Cerebellar cortex (tissue), 1 donor: ENCODE measurements at places on chromosomes 12 and 14.

DNA sequence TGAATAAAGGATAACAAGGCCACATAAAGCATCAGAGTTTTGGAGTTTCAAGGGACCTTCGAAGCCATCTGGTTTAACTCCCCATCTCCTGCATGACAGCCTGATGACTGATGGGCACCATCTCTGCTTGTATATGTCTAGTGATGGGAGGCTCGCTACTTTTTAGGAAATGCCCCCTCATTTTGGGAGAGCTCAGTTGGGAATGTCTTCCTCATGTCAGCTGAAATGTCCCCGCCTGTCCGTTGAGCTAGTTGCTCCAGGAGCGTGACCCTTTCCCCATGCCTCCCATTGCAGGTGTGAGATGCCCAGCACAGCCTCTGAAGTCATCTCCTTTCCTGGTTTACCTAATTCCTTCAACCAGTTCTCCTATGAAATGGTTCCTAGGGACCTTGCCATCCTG lies 69.6 kb upstream of the CAPRIN2 start:
- no peak for DNase-seq

DNA sequence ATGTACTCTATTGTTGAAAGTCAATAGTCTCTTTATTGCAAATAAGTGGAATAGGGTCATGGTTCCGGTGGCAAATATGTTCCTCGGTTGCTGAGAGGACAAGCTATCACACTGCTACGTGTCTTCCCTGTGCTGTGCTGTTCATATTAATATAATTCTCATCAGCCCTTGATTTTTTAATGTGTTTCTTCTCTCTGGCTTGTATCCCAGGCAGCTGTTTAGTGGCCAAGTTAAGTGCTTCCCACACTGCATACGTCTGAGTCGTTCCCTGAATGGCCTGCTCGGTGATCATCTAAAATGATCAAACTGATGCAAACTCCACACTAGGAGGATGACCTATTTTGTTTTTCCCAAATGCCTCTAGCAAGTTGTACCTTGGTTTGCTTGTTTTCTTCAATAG lies 186.4 kb downstream of the ANO6 start:
- no peak for DNase-seq

GRCh38 chr14:38003746-38004609 lies 203.7 kb upstream of the SSTR1 start:
- DNase-seq, result no peak

GRCh38 chr12:112170376-112170775 lies 45.0 kb downstream of the TRAFD1 start:
- DNase-seq, result no peak

DNA sequence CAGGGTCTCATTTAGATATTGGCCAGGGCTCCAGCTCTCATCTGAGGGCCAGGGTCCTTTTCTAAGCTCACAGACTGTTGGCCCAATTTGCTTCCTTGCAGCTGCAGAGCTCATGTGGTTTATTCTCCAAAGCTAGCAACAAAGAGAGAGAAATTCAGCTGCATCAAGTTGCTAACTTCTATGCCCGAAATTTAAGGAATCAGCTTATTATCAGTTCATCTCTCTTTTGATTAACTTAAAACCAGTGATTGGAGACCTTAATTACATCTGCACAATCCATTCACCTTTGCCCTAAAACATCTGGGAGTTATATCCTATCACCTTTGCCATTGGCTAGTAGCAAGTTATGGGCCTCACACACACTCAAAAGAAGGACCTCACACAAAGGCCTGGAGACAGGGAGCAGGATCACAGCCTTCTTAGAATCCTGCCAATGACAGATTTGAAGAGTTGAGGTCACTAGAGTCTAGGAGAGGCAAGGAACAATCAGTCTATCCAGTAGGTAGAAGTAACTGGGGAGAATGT lies 258.8 kb upstream of the GARIN6 start:
- no peak for DNase-seq

DNA sequence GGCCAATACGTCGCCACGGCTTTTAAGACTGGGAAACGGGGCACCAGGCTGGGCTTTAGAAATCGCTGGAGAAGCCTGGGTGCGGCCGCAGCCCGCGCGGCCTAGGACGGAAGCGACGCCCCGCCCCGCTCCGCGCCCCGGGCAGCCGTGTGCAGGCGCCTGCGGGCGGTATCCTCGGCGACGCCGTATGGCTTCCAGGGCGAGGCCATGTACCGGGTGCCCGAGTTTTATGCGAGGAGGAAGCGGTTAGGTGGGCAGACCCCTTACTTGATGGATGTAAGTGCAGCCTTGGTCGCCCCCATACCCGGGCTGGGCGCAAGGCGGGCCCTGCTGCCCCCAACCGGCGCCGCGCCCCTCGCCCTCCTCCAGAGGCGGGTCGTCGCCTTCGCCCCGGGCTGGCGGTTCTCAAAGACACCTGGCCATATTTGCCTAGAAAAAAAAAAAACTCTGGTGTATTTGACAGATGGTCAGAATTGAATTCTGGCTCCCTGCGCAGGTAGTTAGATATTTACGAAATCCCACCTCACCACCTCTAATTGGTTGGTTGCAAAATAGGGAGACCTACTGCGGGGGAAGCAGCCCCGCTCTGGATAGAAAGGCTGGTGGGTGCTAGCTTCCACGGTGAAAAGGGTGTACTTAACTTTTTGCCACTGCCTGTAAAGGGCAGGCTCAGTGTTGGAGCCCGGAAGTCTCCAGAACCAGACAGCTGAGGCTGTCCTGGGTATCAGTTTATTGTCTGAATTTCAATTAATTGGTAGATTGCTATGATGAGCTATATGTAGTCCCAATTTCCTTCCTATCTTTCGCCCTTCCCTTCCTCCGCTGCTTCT lies at the start of gene PPP1R36:
Gene PPP1R36, plus strand, starts transcription at position 171 of the 830 bp plus-strand sequence. Its CDS starts 37 bp downstream, at position 208.
- DNase-seq, result no peak

DNA sequence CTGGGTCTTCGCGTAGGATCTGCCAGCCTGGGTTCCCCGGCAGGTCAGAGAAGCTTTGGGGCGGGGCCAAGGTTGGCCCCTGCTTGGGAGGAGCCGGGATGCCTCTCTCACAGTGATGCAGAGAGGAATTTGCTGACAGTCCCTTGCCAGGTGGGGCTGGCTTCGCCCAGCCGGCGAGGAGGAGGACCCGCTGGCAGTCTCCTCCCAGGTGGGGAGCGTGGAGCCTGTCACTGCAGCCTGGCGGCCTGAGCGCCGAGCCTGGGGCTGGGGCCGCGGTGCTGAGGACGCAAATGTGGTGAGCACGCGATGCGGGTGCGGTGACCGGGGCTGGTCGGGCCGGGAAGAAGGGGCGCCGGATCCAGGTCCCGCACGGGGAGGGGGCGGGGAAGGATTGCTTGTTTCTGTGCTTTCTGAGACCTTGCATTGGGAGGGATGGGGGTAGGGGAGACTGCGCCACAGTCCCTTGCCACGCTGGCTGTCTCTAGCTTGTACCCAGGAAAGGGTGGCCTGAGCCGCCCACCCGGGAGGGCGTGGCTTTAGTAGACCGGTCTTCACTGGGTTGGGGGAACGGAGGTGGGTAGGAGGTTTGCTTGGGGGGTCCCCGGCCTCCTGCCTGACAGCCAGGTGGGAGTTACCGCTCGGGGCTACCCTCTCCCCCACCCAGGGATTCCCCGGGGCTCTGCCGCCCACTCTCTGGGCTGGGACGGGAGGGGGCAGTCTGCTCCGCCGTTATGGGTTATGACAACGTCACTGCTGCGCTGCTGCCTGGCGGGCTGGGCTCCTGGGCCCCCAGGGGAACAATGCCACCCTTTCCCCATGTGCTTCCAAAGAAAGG lies at the start of gene TMEM63C:
Gene TMEM63C, plus strand, starts transcription at position 196 of the 835 bp plus-strand sequence. CDS start 37,016 bp downstream, outside the sequence.
- DNase-seq, result peak; percentile 93

DNA sequence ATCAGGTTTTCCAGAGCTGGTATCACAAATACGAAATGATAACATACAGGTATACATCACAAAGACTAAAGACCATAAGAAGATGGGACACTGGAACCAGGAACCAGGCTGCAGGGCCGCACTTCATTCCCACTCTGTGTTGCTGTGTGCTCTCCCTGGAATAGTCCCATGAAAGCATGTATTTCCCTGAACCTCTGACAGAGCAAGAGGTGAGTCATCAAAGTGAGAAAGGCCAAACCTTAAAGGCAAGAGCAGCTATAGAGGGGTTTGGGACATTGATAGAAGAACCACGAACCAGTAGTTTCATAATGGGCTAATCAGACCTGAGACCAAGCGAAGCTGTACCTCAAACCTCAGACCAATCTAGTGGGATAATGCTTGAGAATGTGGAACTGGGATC lies 283.0 kb upstream of the PRKD1 start:
- DNase-seq, result no peak

- no peak for DNase-seq
Measured at GRCh38 chr12:8698879-8699278, 1.1 kb downstream of the RIMKLB start.

GRCh38 chr12:65740506-65740872 lies 83.8 kb upstream of the HMGA2 start:
- no peak for DNase-seq

DNA sequence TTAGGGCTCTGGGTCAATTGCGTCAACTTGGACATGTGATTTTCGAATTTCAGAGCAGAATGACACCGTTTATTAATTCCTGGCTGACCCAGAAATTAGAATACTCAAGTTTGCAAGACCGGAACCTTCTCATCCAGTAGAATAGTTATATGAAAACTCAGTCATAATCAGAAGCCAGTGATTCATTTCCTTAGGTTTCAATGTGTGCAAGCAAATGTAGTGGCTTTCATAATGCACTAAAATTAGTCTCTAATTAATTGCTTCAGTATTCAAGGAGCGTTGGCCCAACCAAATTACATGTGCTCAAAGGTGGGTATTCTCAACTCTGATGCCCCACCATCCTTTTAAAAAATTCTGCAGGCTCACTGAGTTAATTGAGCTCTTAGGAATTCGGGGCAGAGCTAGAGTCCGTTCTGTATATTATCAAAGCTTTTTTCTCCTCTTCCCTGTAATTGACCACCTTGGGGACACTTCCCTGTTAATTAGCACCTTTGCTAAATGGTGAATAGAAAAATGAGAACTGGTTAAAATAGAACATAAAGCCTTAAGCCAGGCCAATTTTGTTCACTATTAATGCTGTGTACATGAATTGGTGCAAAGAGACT lies 55.4 kb downstream of the DAO start:
- no peak for DNase-seq

DNA sequence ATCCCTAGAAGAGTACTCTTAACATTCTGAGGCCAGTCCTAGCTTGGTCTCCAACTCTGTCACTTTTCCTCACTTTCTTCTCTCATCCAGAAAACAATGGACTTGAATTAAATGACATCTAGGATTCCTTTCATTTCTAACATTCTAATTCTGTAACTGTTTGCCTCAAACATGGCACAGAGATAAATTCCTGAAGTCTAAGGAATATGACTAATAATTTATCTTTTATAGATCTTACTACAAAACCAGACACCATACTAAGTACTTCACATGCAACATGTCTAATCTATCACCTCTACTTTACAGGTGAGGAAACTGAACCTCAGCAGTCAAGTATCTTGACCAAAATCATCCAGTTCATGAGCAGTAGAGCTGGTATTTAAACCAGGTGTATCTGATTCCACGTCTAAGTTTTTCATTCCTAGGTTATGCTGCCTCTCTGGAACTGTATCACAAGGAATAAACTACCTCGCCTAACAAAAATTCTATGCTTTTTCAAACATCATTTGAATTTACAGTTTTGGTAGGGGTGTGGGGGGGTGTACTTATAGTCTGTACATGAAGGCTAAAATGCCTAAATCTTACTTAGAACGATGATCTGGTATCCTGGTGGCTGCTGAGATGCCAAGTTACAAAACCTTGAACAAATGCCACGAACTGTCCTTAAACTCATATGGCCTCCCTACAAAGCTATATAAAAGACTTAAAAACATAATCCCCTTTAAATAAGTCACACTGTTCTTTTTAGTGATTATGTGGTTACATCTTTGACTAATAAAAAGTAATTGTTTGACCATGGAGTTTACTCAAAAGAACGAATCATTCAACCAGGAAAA lies 41.6 kb downstream of the ATXN2 start:
- no peak for DNase-seq

- no peak for DNase-seq
Measured at GRCh38 chr14:103762036-103762435, 46.4 kb downstream of the ZFYVE21 start.

DNA sequence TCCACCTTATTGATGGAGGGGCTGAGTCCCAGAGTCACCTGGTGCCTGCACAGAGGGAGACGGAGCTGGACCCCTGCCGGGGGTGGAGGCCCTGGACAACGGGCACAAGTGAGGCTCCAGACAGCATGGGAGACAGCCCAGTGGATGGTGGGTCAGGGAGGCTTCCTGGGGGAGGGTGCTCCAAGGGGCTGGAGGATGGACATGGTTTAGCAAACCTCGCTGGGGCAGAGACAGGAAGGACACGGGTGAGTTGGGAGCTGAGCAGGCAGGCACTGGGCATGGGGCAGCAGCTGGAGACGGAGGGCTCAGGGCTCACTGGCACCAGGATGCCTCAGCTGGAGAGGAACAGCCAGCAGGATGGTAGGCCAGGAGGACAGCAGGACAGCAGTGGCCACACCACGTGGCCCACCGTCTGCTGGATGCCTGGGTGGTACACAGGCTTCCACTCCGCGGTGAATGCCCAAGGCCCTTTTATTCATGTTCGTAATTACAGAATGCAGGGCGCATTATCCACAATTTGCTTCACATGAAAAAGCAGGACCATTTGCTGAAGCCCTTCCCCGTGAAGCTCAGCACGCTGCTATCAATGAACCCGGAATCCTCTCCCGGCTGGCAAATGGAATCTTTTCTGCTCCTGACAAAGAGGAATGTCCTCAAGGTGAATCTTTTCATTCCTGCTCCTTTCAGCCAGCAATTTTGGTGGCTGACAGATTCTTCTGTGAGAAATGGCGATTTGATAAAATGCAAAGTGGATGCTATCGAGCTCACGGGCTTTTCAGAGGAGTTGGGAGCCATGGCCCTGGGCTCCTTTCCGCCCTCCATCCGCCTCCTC lies 138.1 kb upstream of the C14orf180 start:
- no peak for DNase-seq

DNA sequence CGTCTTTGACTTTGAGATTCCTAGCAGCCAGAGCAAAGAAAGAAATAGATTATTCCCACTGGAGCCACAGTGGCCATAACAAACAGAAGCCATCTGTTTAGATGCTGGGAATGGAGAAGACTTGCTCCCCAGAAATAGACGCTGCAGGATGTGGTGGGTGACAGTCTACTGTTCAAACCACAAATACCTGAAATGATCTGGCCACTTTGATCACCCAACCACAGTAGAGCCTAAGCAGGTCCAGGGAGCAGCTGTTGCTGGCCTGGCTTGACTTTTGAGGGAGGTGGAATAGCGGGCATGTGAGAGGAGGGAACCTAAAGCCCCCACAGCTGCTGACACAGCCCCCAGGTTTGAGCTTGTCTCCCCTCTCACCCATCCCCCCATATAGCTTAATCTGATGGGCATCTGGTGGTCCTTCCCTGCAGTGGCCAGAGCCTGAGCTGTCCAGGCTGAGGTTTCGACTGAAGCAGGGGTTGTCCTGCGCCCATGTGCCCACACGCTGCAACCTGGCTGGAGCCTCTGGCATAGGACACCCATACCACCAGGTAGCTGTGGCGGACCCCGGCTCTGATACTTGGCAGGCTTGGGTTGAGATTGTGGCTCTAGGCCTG lies 38.7 kb downstream of the SH2B3 start:
- DNase-seq, result no peak

- DNase-seq, result no peak
Measured at GRCh38 chr12:83843541-83843940, 1069.1 kb downstream of the SLC6A15 start.
